Urothelium cell line (cell line): ENCODE measurements at places on chromosomes 6 and 20.

DNA sequence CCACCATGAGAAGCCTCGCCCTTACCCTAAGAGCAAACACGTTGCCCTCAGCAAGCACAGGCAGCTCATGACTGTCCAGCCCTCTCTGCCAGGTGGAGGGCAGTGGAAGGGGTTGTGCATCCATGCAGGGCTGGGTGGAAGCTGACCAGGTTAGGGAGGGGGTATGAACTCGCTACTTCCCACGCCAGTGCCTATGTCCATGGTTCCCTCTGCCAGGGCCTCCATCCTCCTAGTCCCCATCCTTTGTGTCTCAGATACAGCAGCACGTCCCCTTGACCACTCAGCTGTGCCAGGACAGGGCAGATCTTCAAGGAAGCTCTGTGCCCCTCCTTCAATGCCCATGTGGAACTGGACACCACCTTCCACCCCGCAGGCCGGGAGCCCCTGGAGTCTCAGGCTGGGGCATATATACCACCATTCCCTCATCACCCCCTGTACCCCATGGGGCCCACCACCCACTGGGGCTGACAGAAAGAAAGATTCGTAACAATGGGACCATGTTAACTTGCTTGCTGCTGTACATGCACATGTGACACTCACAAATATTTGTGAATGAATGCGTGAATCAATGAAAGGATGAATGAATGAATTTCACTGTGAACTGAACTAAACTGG is 90.7 kb downstream of the ANKRD60 start:
- DNase-seq: no peak

DNA sequence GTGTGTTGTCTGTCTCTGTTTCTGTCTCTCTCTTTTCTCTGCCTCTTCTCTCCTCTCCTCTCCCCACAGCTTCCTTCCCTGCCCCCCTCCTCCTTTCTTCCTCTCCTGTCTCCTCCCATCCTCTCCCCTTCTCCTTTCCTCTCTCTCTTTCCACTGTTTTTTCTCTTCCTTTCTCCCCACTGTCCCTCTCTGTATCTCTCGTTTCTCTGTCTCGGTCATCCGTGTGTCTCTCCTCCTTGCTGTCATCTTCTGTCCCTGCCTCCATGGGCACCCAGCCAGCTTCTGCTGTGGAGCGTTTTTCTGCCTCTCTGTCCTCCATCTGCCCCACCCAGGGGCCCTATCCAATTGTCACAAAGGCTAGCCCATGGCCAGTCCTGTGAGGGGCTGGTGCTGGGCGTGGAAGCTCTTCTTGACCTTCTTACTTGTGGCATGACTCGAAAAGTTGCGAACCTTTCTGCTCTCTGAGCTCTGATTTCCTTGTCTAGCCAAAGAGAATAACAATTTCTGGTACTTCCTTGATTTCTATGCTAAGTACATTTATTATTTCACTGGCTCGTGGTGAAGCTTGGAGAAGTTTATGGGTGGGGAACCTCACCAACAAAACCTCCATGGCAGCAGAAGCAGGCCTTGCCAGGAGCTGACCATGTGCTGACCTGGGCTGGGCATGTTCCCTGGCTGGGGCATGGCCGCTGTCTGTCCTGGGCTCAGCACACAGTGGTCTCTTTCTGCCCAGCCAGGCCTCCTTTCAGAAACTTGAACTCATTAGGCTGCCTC is 69.3 kb downstream of the CEBPB start:
- DNase-seq: no peak

DNA sequence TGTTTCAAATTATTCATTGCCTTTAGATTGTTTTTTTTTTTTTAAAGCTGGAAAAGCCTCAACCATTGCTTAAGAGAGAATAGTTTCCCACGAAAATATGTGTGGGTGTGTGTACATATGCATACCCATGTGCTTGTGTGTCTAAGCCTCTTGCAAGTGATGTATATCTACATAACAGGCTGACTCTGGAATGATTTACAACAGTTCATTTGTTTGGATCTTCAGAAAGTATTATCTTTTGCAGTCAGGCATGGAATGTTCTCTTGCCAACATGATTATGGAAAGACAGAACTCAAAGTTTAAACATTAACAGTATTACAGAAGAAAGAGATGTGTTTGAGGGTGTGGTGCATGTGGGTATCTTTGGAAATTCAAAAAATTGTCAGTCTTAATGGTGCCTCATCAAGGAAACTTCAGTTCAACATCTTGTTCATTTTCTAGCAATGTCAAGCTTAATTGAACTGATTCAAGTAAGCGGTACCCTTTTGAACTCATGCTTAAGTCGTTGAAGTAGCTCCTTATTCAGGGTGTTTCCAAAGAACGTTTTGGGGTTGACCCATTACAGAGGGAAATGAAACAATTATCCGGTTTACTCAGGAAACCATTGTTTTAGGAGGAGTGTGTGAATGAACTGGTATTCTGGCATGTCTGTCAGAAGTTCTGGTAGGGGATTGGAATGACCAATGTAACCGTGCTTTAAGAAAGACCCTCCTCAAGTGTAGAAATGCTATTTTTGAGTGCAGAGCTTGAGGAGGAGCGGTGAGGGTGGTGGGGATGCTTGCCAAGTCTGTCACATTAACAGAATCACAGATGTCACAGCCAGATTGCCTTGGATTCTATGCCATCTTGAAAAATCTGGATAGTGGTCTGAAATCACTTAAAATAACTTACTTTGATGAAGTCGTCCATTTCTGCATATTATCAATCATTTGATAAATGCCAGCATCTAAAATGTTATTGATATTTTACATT is 60.3 kb downstream of the ADGRG6 start:
- no peak for DNase-seq

GRCh38 chr6:150233843-150234269 is 91.0 kb downstream of the PPP1R14C start:
- no peak for DNase-seq

DNA sequence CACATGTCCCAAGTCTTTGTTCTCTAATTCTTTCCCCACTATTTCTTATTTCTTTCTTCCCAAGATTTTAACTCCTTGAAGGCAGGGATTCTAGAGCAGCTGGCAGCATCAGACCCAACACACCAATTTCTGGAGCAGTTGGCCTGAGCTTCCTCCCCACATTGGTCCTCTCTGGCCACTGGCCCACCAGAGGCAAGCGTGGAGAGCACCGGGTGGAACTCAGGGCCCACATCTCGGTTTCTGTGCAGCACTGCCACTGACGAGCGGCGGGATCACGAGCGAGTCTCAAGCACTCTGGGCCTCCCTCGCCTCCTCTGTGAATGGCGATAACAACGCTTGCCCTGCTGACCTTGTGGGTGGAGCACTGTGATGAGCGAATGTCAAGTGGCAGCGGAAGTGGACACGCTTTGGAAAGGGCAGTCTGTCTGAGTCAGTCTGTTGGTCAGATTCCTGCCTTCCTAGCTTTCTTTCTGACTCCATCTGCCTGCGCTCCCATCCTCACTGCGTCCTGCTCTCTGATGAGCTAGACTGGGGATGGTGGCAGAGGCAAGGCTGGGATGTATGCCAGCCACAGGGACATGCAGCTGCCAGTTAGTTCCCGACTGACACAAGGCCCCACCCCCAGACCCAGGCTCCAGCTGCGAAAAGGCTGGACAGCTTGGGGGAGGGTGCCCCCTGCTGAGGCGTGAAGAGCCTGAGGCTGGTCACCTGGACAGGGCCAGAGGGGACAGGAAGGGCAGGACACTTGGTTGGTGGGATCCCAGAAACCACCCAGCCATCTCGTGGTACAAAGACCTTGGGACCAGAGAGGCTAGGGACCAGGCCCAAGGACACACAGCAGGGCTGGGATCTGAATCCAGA is 4.5 kb upstream of the SPDEF start:
- no peak for DNase-seq

GRCh38 chr6:5626727-5627426 is 365.6 kb downstream of the FARS2 start:
- DNase-seq: no peak

DNA sequence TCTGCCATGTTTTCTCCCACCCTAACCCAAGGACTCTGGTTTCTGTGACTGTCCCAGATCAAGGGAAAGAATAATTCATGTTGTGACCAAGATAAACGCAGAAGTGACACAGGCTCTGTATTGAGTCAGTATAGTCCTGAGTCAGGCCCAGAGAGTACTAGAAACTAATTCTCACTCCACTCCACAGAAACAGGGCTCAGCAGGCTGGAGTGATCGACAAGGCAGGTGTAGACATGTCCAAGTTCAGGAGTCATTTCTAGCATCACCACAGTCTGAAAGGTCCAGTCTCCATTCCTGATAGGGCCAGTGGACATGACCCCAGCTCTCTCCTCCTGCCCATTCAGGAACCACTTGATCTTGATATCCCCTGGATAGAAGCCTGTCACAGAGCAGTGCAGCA is 2.7 kb downstream of the HLA-DOB start:
- DNase-seq: no peak
